ENCODE measurements at places on chromosomes 11 and 22.
A peak's percentile ranks its signal among the peaks of the same experiment; 100 is the strongest.

DNA sequence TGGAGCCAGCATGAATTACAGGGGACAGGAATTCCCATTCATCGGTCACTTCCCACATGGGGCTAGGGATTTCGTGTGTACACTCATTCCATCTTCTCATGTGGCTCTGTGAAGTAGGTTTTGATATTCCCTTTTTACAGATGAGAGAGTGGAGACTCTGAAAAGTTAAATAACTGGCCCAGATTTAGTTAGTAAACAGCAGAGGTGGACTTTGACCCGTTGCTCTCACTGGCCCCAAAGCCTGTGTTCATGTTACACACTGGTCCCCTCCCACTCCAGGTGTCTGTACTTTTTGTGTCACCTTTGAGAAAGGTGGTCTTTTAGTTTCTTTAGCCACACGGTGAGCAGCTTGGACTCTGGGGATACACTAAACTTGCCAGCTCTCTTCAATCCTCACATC lies 108.5 kb downstream of the MICAL2 start:
- no peak for DNase-seq

DNA sequence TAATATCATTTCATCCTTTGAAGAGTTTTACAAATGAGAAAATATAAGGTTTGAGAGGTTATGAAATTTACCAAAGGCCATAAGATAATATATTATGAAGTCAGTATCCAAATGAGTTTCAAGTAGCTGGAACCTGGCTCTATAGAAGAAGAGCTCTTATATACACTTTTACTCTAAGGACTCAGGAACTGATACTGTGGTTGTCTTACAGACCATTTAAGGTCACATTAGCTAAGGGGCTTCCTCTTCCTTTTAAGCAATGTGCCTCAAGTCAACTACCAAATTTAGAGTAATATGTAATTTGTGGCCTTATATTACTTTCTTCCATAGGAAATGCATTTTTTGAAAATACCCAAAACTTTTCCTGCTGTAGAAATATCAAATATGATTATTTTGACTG lies 369.3 kb downstream of the DLG2 start:
- no peak for DNase-seq

- DNase-seq, result no peak
Observed at GRCh38 chr11:122074022-122074421, 42.0 kb downstream of the BLID start.

DNA sequence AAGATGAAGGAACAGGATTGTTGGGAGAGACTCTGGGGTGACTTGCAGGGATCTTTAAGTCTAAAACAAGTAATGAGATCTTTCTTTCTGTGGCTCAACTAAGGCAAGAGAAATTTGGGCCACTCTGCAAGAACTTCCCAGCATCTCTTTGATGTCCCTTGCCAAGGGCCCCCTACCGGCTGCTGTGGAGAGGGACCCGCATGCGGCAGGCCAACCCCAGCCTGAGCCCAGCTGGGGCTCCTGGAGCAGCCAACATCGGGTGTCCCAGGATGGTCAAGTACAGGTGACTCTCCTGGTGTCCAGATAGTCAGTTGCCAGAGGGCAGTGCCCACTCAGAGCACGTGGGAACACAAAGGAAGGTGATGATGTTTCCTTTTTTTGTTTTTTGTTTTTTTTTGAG lies 363.2 kb downstream of the TBC1D22A start:
- DNase-seq, result no peak

- no peak for DNase-seq
Observed at GRCh38 chr22:22168941-22169867, 75.4 kb upstream of the VPREB1 start.

GRCh38 chr11:82981852-82982251 lies 80.3 kb downstream of the DDIAS start:
- no peak for DNase-seq

DNA sequence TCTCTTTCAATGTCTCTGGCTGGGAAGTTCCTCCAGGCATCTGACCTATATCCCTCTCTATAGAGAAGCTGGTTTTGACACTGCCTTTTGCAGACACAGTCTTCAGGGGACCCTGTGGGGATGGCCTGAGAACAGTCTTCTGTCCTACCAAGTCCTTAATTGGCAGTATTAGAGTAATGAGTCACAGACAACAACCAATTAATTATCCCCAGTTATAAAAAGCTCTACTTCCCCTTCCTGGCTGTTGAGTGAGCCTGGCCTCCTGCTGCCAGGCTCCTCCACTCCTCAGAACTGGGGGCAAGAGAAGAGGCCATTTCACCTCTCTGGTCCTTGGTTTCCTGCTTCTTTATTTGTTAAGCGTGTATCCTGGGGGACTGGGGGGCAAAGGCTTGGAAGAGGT lies 41.2 kb upstream of the KLHL35 start:
- peak; percentile 57 for DNase-seq

GRCh38 chr11:133163463-133164419 lies 368.6 kb downstream of the OPCML start:
- DNase-seq, result peak; percentile 84

DNA sequence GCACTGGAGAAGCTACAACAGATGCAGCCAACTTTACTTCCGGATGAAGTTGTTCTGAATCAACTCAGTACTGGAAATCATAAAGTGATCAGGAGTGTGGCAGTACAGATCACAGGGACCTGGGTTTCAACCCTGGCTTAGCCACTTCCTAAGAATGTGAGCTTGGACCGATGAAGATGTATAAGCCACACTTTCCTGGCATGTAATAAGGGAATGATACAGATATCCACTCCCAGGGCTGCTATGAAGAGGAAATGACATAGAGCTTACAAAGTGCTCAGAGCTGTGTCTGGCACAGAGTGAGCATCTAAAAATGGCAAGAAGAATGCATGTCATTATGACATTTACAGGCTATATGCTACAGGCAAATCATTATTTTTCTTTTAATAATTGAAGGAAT lies 378.7 kb downstream of the NTM start:
- DNase-seq, result no peak

- no peak for DNase-seq
Observed at GRCh38 chr22:46974631-46975585, 212.5 kb downstream of the TBC1D22A start.

DNA sequence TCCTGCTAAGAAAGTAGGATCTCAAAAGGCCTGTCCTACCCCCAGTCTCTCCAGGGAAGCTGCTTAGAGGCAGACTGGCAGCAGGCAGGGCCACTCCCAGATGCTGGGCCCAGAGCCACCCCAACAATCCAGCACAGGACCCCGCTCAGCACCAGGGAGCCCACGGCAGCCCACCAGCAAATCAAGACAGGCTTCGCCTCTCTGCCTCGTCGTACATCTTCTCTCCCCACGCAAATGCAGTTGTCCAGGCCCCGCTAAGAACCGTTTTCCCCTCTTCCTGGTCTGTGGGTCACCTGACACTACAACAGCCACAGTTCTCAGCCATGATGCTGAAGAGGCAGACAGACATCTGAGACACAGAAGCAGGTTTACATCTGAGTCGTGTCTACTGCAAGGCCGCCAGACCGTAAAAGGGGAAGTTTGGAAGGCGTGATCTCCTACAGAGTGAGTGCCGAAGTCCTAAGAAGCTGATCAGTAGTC lies 51.1 kb downstream of the IGSF9B start:
- DNase-seq, result no peak

DNA sequence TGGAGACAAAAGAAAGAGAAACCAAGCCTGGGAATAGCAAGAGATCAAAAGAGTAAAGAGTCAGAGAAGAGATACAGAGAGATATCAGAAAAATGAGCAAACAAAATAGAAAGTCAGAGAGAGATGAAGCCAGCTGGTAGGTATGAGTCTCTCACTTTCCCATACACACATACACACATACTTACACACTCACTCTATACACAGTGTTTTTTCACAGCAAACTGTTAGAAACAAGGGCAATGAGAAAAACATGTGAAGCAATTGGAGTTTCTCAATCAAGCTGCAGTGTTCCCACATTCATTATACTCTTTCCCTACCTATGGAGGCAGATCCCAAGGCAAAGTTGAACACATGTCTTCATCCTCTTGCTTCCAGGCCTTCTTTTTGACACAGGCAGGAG lies 2.6 kb upstream of the NLRP10 start:
- DNase-seq, result no peak

- no peak for DNase-seq
Observed at GRCh38 chr11:73859671-73860070, 17.0 kb downstream of the COA4 start.

DNA sequence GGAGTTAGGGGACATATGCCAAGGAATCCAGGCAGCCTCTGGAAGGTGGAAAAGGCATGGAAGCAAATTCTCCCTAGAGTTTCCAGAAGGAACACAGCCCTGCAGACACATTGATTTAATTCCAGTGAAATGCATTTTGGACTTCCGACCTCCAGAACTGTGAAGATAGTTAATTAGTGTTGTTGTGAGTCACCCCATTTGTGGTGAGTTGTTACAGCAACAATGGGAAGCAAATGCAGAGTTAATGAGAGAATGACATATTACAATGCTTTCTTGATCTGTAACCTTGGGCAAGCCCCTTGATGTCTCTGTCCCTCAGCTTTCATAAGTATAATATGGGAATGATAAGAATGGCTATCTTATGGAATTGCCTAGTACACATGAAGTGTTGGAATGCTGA lies 178.7 kb downstream of the KIRREL3 start:
- DNase-seq, result no peak

GRCh38 chr11:20353829-20354434 lies 9.6 kb upstream of the HTATIP2 start:
- DNase-seq, result peak; percentile 72

DNA sequence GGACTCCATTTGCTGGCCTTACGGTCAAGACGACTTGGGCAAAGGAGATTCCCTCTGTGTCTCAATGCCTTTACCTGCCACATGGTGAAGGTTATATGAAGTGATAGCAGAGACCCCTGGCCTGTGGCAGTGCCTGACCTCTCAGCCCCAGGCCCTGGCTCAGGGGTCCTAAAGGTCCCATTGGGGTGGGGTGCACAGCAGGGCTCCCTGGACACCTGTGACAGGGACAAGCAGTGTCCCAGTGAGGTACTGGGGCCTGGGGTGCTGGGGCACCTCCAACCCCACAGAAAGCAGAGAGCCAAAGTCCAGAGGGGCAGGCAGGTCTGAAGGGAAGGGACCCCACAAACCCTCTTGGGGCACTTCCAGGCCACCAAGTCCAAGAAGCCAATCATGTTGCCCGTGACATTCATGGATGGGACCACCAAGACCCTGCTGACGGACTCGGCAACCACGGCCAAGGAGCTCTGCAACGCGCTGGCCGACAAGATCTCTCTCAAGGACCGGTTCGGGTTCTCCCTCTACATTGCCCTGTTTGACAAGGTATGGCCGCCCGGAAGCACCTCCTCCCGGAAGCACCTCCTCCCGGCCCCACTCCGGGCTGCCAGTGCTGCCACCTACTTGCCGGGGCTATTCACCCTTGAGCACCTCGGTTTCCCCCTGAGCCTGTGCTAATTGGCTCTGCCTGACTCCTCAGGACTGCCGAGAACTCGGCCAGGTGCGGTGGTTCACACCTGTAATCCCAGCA lies 62.5 kb downstream of the MYO7A start:
- DNase-seq, result no peak

- DNase-seq, result no peak
Observed at GRCh38 chr11:46902694-46903093, 15.7 kb downstream of the LRP4 start.

DNA sequence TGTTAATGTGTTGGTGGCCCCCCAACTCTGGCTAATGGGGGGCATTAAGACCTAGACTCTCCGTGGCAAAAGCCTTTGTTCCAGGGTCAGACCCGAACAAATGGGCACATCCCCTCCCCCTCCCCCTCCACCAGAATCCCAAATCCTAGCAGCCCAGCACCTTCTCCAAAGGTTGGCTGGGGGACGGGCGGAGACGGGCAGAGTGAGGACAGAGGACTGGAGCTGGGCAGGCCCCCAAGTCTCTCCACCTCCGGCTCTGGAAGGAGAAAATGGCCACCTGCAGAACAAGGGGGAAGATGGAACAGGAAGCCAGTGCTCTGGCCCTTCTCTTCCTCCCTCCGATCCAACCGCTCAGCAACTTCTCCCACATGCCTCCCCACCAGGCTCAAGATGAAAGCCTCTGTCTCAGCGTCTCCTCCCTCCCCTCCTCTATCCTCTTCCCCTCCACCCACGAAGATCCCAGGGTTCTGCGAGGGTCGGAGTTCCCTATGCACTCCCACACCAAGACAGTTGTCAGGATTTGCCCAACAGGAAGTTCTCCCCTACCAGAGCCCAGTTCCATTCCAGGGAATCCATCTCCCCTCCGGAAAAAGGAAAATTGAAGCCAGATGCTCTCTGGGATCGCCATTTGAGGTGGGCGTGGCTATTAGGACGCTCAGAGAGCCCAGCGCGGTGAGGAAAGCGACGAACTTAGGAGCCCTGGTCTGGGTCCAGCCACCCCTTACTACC lies 20.1 kb downstream of the ADA2 start:
- no peak for DNase-seq

DNA sequence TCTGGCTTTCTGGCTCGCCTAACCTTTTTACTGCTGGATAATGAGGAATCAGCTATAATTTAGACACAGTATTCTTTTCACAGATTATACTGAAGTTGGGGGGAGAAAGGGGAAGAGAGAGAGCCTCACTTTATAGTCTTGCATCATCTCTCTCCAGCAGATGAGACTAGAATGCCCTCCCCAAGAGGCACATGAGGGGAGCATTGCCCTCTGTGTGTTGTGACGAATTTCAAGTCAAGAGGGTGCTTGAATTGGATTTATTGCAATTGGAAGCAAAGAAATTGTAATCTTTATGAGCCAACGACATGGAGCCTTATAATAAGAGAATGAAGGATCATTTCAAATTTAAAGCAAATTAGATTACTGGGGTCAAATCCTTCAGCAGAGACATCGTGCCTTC lies 17.6 kb upstream of the CADM1 start:
- DNase-seq, result no peak

DNA sequence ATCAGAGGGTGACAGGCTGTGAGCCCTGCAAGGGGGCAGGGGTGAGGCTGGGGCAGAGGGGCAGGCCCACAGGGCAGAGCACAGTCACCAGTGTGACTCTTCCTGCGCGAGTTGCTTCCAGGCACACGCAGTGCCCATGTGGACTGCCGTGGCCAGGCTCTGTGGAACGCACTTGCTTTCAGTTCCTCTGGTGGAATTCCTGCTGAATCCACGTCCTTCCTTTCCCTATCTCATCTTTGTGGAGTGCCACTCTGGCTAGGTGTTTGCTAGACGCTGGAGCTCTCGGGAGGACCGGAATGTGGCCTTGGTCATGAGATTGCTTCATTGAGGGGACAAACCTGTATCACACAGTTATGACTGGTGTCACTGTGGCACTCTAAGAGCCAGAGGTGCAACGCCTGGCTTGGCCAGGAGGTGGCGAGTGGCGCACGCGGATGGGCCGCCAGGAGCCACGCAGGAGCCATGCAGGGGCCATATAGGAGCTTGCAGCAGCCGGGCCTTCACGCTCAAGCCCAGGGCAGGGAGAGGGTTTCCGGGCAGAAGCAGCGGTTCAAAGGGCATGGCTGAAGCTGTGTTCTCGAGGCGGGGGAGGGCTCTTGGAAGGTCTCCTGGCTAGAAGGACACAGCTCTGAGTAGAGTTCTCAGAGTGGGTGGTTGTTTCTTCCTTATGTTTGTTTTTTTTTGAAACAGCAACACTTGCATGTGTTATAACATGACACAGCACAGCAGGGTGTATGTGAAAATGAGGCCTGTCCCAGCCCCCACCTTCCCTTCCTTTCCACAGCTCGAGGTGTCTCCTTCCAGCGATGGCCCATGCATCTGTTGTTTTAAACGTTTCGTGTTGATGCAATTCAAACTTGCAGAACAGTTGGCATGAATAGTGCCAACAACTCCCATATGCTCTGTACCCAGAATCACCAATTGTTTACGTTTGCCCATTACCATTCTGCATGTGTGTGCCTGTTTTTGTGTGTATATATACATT lies 36.2 kb downstream of the TBC1D22A start:
- DNase-seq, result peak; percentile 77

- no peak for DNase-seq
Observed at GRCh38 chr22:35158336-35158735, 92.4 kb downstream of the ISX start.

Measured in hematopoietic multipotent progenitor cell treated with erythropoietin and hydrocortisone succinate and interleukin-3 and kit ligand, for 6 days (in vitro differentiated cells).